ENCODE measurements at places on chromosomes 12 and 14. TPM values are rescaled to one million over a fixed set of nuclear protein-coding genes. Genes with fewer than 3 reads are reported as not detected.

The RNASE7 gene
- total RNA-seq: not detected

The NOP9 gene
- total RNA-seq: 19.7 TPM

The ARG2 gene
- 1.6 TPM for total RNA-seq

The TAS2R13 gene
- total RNA-seq: not detected

The FAM216A gene
- 16.4 TPM for total RNA-seq

The CYP27B1 gene
- 2.1 TPM for total RNA-seq

The SNX6 gene
- total RNA-seq: 84.6 TPM

The IFNG-AS1 gene
- not detected for total RNA-seq

The SFSWAP gene
- total RNA-seq: 26.2 TPM

The LRTM2 gene
- not detected for total RNA-seq

The HHIPL1 gene
- 0.17 TPM for total RNA-seq

The PTPRO gene
- 0.08 TPM for total RNA-seq

The KRT3 gene
- 0.05 TPM for total RNA-seq

The DLK1 gene
- 0.36 TPM for total RNA-seq

The ACRBP gene
- total RNA-seq: 0.21 TPM

The APEX1 gene
- 262 TPM for total RNA-seq

The HOXC6 gene
- 5.0 TPM for total RNA-seq

The OS9 gene
- total RNA-seq: 112 TPM

The TSPAN9 gene
- total RNA-seq: 21.4 TPM

The RFC5 gene
- total RNA-seq: 47.4 TPM

The AKAP6 gene
- total RNA-seq: 0.41 TPM

The CLEC4D gene
- not detected for total RNA-seq

The TMEM179 gene
- total RNA-seq: 0.10 TPM

The PPP4R4 gene
- total RNA-seq: 0.39 TPM

The LPCAT3 gene
- total RNA-seq: 26.9 TPM

The OR6C2 gene
- not detected for total RNA-seq

The KRT2 gene
- not detected for total RNA-seq

The SYT1 gene
- 7.7 TPM for total RNA-seq

The TAS2R46 gene
- total RNA-seq: not detected

The HECTD4 gene
- total RNA-seq: 15.2 TPM

The KIF5A gene
- total RNA-seq: 0.18 TPM

The ENDOU gene
- not detected for total RNA-seq

The ERBB3 gene
- total RNA-seq: 1.3 TPM

The B3GNT4 gene
- 0.99 TPM for total RNA-seq

The CCDC38 gene
- total RNA-seq: 0.09 TPM

The NUAK1 gene
- total RNA-seq: 13.3 TPM

The CCDC196 gene
- not detected for total RNA-seq

The HCAR3 gene
- 0.34 TPM for total RNA-seq

The CD27 gene
- not detected for total RNA-seq

The ACOT4 gene
- 2.1 TPM for total RNA-seq

The RIC8B gene
- 9.8 TPM for total RNA-seq

The LRRC43 gene
- not detected for total RNA-seq

The KRT83 gene
- total RNA-seq: 4.1 TPM

The AMHR2 gene
- 0.92 TPM for total RNA-seq

The IKZF4 gene
- total RNA-seq: 2.8 TPM
